ENCODE measurements at places on chromosomes 5 and 9.

- peak; percentile 51 for DNase-seq
These were observed 25.2 kb downstream of the RIGI start for GRCh38 chr9:32500768-32501167.

DNA sequence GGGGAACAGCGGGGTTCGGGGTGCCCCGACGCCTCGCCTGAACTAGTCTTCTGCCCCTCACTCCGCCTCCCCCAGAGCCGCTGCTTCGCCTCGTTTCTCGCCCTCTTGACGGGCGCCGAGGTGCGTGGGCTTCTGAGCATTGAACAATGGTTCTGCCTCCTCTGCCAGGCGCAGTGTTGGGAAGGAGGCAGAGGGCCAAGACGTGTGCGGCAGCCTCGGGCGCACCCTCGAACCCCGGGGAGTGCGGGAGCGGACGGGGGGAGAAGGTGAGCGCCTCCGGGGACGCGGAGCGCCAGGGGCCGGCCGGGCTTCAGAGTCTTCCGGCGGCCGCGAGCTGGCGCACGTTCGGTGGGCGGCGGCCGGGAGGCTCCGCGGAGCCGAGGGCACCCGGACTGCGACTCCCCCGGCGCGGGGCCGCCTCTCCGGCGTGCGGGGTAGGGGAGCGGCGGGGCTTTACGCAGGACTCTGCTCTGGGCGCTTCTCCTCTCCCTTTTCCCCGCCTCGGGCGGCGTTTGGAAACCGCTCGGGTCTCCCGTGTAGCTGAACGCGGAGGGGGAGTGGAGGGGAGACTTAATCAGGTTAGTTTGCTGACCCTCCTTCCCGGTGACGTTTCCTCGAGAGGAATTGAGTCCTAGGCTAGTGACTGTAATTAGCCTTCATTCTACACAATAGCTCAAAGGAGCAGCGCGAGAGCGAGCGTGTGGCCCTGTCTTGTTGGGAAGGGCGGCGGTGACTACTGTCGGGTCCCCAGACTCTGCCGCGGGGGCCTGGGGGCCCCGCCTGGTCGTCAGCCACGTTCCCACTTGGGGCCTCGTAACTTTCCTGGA, 1.1 kb downstream of the VLDLR start:
- peak; percentile 43 for DNase-seq

- peak; percentile 50 for DNase-seq
These were observed 10.0 kb upstream of the CCL28 start for GRCh38 chr5:43422143-43422542.

GRCh38 chr5:142281008-142281367, 43.8 kb downstream of the SPRY4 start:
- DNase-seq = no peak

GRCh38 chr5:14086261-14086660, 56.9 kb upstream of the TRIO start:
- peak; percentile 53 for DNase-seq

GRCh38 chr5:67221487-67222242, 25.1 kb upstream of the CD180 start:
- DNase-seq = no peak

DNA sequence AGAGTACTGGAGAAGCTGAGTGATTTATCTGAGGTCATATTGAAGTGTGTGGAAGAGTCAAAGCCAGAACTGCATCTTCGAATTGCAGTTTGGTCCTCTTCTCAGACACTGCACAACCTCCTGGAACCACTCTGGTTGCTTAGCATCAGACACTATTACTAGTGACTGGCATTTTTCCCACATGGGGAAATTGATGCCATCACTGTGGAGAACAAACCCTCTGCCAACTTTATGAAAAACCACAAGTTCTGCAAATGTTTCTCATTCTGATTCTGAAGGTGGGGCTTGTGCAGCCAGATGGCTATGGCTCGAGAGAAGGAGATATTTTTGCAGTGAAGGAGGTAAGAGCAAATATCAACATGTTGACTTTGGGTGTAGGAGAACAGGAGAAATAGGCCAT, 67.2 kb downstream of the KCTD16 start:
- DNase-seq = peak; percentile 13

- DNase-seq = no peak
These were observed 59.8 kb upstream of the RFX3 start for GRCh38 chr9:3585606-3586005.

DNA sequence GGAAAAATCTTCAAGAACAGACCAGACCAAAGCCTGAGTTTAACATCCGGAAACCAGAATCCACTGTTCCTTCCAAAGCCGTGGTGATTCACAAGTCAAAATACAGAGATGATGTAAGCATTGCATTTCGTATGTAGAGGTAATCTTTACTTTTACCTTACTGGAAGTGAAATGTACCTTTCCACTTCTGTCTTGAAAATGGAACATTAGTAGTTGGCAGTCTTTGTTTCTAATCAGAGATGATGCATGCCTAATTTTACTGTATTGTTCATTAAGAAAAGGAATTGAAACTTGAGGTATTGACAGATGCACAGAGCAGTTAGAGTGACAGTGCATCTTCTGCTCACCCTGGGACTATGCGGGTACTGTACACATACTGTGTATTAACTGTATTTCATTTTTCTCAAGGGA, 34.6 kb downstream of the HABP4 start:
- DNase-seq = peak; percentile 39

- DNase-seq = peak; percentile 36
These were observed 162.5 kb upstream of the KIF2A start for GRCh38 chr5:62143268-62144229.

GRCh38 chr9:80351612-80352011, 779.8 kb downstream of the TLE4 start:
- no peak for DNase-seq

DNA sequence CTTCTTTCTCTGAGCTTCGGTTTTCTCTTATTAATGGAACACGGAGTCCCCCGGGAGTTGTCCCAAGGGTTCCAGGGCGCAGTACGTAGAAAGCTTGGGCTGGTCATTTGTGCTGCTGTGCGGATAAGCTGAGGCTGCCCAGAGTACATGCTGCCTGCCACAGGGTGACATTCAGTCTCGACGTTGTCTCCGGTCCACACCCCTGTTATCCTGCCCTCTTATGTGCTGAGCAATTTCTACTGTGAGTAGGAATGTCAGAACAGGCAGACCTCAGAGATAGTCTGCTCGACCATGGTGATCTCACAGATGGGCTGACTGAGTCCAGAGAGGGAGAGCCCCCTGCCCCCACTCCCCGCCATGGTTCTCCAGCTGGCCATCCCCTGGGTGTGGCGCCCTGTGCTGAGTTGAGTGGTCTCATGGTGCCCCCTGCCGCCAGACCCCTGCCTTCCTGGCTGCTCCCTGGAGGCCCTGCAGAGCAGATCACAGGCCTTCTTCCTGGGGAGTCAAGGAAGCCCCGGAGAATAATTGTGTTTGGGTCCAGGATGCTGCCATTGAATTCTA, 124.0 kb downstream of the RGS3 start:
- peak; percentile 39 for DNase-seq

GRCh38 chr5:109413458-109413857, 3.7 kb upstream of the PJA2 start:
- DNase-seq = peak; percentile 59

GRCh38 chr5:82538339-82539034, 260.3 kb upstream of the RPS23 start:
- DNase-seq = peak; percentile 10

DNA sequence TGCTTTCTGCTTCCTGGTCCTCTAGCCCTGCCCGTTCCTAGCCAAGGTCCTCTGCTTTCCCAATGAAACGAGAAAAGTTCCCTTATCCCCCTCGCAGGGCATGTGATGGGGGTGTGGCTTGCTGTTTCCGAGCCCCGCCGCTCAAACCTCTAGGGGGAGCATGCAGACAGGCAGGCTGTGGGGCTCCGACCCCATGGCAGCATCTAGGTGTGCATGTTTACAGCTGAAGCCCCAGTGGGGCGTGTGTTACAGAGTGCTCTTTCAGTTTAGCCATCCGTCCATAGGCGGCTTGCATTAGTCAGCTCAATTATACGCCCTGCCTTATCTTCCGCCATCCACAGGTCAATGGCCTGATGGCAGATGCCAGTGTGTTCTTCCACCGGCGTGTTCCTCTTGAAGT, 48.3 kb upstream of the SPATA31E1 start:
- no peak for DNase-seq

- DNase-seq = no peak
These were observed 30.4 kb downstream of the NR3C1 start for GRCh38 chr5:143373076-143373475.

- peak; percentile 93 for DNase-seq
These were observed 342.5 kb upstream of the ACTBL2 start for GRCh38 chr5:57825031-57825686.

- no peak for DNase-seq
These were observed 143.1 kb upstream of the NR4A3 start for GRCh38 chr9:99678566-99678965.

DNA sequence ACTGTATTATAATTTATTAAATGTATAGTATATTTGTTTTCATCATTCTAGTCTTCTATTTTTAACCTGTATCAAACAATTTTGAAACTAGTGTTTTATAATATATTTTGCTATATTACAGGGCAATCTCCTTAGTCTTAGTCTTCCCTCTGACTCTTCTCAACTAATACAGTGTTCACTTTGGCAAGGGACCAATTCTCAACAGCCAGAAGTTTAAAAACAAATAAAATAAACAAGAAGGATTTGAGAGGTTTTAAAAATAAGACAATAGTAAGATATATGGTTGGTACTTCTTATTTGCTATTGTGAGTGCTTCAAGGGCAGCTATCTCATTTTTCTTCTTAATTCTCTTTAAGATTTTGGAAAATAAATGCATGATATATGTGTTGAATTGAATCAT, 167.2 kb downstream of the RAB3C start:
- no peak for DNase-seq

DNA sequence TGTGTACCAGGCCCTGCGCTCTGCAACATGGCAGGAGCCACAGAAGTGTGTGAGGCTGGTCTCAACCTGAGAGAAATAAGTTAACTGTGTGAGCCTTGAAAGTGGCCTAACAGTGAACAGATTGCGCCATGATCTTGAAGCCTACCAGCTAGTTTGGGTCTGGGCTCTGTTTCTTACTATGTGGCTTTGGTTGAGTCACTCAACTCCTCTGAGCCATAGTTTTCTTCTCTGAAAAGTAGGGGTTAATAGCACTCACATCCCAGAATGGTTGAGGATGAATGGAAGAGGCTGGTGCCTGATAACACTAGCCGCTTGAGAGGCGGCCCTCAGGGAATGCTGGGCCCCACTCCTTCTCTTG, 121.5 kb downstream of the RGS3 start:
- no peak for DNase-seq

DNA sequence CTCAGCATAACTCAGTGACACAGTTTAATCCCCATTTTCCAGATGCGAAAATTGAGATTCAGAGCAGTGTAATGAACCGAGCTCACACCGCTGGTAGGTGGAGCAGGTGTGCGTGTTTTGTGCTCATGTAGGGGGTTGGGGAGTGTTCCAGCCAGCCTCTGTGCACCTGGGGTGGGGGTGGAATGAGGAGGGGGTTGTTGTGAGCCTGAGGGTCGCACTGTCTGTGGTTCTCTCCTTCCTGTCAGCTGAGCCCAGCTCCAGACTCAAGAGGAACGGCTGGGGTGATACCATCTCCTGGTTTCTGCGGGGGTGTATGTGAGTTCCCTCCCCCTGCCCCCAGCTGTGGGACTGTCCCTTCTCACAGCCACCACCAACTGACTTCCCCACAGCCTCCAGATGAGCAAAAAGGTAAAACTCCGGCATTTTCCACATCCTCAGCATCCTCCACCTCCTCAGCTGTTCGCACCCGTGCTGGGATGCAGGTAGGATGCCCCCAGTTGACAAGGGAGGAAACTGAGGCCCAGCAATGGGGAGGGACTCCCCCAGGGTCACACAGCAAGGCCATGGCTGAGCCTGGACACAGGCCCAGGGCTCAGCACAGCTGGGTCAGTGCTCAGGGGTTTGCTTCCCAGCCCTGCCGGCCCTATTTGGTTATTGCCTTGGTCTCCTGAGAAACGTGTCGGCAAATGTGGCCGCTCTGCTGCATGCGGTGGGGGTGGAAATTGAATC, 2.1 kb downstream of the SH2D3C start:
- no peak for DNase-seq

GRCh38 chr5:140480310-140481014, 67.0 kb upstream of the EIF4EBP3 start:
- peak; percentile 39 for DNase-seq

DNA sequence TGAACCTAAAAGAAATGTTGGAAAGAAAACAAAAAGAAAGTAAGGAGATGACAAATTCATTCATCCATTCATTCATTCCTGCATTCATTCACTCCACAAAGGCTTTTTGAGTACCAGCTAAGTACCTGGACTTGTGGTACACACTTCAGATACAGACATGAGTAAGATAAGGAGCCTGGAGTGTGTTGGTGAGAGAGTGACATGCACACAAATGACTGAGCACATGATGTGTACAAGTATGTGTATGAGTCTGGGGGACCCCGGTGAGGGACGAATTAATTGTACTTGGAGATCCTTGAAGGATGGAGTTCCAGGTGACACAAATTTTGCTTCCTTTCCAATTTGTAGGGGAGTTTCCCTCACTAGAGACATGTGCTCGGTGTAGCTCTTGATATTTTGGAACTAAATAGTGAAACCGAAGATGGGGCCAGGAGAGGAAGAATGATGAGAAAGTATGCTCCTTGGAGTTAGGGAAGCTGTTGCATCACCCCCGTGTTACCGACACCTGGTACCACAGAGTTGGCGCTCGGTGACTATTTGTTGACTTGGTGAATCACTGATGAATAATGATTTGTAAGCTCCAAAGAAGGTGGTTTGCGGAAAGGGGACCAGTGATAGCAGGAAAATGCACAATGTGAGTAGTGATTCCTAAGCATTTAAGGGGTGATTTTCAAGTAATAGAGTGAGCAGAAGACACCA, 509.8 kb downstream of the CCDC171 start:
- peak; percentile 82 for DNase-seq

DNA sequence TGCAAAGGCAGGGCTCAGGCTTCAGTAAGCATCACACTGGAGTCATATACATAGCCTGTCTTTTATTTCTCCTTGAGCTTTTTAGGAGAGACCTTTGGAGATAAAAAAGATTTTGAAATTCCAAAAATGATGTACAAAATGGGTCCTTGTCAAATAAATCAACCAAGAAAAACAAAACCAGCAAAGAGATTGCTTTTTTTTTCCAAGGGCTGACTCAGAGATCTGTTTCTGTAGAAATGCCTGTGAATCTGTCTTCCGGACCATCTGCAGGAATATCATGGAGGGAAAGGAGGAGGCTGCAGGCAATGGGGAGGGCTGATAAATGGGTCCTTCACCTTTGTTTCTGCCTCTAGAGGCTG, 77.4 kb downstream of the SLIT3 start:
- peak; percentile 37 for DNase-seq

Measured in EH (cell line).